Mesenteric fat pad (tissue), 1 donor: ENCODE measurements at places on chromosomes 16 and 17. TPM values are rescaled to one million over a fixed set of nuclear protein-coding genes. Genes with fewer than 3 reads are reported as not detected.

ATP2C2 gene
- 0.67 TPM for total RNA-seq

FNDC8 gene
- total RNA-seq = not detected

- DNase-seq = no peak
These were observed 2.1 kb downstream of the ARRB2 start for GRCh38 chr17:4712526-4712925.

GRCh38 chr17:14346801-14347200, 45.9 kb downstream of the HS3ST3B1 start:
- DNase-seq = no peak

- DNase-seq = no peak
These were observed 8.7 kb upstream of the UBE2G1 start for GRCh38 chr17:4375039-4375748.

DNA sequence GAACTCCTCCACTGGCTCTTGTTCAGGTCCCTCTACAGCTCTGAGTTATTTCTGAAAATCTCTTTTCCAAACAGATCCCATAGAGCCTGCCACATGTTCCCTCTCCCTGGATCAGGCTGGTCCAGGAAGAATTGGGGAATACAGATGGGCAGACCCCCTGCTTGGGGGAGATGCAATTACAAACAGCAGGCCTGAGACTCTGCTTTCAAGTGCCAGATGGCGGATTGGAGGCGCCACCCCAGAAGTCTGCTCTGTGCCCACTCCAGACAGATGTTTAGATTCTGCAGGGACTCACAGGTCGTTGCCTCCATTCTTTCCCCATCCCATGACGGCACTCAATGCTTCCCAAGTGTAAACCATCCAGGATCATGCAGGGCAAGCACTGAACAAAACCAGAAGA, 316.6 kb downstream of the SLC39A11 start:
- no peak for DNase-seq

DNA sequence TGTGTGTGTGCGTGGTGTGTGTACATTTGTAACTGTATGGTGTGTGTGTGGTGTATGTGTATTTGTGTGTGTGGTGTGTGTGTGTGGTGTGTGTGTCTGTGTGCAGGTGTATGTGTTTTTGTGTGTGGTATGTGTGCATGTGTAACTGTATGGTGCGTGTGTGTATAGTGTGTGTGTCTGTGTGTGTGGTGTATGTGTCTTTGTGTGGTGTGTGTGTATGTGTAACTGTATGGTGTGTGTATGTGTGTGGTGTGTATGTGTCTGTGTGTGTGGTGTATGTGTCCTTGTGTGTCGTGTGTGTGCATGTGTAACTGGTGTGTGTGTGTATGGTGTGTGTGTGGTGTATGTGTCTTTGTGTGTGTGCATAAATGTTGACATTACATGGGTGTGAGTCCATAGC, 163.7 kb upstream of the PLCG2 start:
- no peak for DNase-seq

WFIKKN2 gene
- 0.16 TPM for total RNA-seq

- no peak for DNase-seq
These were observed 713 bp downstream of the COX11 start for GRCh38 chr17:54967621-54968261.

GRCh38 chr17:3796822-3797170, 4.2 kb downstream of the ITGAE start:
- no peak for DNase-seq

DNA sequence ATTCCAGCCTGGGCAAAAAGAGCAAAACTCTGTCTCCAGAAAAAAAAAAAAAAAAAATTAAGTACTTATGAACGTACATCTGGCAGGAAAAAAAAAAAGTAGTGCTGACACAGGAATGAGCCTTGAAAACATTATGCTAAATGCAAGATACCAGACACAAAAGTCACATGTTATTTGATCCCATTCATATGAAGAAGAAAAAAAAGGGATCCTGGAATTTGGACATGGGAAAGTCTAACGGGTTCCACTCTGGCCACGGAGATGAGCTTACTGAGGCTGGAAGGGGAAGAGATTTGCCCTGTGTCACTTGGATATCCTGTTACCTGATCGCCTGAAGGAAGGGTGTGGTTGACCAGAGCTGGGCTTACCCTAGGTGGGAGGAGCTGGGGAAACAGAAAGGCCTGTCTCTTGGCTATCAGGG, 251.9 kb downstream of the PARN start:
- no peak for DNase-seq

TBC1D3G gene
- total RNA-seq = not detected

DNA sequence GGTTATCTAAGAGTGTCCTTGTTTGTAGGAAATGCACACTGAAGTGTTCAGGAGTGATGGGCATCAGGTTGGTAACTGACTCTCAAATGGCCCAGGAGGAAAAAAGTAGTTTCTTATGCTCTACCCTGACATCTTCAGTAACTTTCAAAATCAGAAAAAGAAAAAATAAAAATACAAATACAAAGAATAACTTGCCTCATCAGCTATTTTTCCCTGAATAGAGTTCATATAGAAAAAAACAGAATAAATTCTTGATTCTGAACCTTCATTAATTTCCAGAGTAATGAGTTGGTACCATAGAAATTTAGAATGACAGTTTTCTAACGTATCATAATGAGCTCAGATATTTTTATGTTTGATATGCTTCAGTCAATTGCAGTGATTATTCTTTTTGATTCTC, 27.2 kb upstream of the HYDIN start:
- no peak for DNase-seq

DNA sequence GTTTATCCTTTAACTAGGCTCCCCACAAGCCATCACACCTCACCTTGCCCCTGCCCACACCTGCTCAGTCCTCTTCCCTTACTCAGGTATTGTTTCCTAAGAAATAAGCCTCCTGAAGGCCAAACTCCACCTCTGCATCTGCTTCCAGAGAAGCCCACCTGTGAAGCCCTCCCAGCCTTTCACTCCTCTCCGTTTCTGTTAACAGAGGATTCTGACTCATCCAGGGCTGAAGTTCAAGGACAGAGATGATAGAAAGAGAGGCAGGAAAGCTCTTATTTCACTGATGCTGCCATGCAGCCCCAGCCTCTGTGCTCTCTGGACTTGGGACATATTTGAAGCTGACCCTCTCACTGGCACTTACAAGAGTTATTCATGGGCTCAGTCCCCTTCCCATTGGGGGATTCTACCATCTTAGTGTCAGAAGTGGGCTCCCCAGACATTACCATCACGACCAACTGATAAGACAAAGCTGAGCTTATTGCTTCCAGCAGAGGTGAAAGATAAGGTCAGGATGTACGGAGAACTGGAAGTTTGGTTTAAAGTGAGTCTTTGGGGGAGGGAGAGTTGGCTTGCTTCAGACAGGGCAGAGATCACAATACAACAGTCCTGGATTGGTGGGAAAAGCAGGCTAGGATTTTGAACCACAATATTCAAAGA, 35.3 kb upstream of the XYLT2 start:
- no peak for DNase-seq

SLC13A2 gene
- total RNA-seq = 0.10 TPM

GRCh38 chr17:36684134-36684533, 82.8 kb downstream of the MRM1 start:
- no peak for DNase-seq

DNA sequence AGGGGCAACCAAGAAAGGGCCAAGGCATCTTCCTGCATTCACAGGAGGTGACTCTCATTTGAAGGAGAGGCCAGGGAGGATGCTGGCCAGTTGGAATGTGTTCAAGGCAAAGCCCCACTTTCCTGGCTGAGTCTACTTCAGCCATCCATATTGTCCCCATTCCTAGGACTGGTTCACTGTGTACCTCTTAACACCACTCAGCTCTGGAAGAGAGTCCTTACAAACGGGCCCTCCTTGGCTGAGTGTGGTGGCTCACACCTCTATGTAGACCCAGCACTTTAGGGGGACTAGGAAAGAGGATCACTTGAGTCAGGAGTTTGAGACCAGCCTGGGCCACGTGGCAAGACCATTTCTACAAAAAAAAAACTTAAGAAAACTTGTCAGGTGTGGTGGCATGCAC, 28.1 kb upstream of the CFAP20 start:
- DNase-seq = no peak

GRCh38 chr17:77555121-77555591, 403.3 kb upstream of the TNRC6C start:
- DNase-seq = no peak

SSH2 gene
- total RNA-seq = 39.1 TPM

GRCh38 chr17:43760254-43760852, 1.8 kb upstream of the SOST start:
- DNase-seq = peak; percentile 93
